ENCODE measurements at places on chromosomes 4 and X.

GRCh38 chr4:120472447-120473131 is 405.9 kb upstream of the MAD2L1 start:
- no peak for DNase-seq

DNA sequence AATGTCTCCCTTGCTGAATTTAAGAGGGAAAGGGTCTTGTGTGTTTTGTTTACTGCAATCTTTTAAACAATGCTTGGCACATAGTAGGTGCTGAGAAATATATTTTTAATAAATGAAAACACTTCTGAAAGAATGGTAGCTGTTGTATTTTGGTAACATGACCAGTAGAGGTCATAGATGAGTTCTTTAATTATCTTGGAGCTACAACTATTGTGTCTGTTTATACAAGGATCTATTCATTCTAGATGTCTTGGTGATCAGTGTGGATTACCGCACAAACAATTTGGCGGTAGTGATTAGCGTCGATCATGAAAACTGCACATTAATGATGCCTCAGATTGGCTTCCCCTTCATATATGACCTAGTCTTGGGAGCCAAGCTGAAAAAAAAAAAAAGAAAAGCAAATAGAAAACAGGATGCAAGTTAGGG is 21.4 kb upstream of the SCRG1 start:
- DNase-seq: no peak

GRCh38 chr4:148270630-148271029 is 171.6 kb downstream of the NR3C2 start:
- DNase-seq: no peak

DNA sequence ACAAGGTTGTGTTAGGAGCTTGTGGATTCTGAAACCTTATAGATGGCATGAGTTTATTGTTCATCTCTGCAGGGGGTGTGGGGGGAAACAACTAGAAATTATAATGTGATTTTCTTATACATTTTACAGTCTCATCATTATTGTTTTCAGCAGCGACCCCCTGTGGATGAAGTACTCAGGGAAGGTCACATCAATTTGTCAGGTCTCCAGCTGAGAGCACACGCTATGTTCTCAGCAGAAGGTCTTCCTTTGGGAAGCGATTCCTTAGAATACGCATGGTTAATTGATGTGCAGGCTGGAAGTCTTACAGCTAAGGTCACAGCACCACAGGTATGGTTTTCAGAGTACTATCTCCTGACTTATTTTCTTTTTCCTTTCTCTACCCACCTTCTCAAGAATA is 72.2 kb downstream of the BLTP1 start:
- no peak for DNase-seq

- no peak for DNase-seq
Observed at GRCh38 chrX:100477958-100478357, 67.9 kb upstream of the PCDH19 start.

DNA sequence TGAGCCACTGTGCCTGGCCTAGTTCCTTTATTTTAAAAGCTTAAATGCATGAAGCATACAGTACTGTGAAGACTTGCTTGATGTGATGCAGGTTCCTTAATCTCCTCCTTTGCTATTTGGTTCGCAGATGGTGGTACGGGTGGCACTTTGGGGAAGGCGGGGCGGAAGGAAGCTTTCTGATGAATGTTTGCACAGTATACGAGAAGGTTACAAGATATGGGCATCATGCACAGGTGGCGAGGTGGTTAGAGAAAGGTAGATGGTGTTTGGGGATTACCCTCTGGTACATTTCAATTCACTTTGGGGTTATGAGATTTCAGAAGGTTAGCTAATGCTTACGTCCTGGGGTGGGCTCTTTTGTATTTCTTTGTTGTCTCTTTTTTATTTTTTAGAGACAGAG is 17.2 kb downstream of the RHOH start:
- no peak for DNase-seq

DNA sequence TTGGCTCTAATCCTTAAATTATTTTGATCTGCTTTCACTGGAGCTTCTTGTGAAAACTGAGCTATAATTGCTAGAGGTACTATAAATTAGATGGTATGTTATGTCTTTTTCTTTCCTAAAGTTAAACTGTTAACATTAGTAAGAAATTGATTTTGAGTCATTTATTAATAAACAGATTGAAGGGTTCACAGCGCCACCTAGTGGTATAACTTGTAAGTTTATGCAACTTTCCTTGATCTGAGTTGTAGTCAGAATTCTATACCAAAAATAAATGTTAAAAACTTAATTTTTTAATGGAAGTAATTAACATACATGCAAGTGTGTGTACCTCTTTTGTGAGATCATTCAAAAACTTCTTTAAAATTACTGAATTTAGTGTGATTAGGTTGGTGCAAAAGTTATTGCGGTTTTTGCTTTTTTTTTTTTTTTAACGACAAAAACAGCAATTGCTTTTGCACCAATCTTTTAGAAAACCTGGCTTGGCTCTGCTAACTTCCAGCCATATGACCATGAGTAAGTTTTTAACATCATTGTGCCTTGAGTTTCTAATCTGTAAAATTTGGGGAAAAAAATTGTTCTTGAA is 151.5 kb downstream of the CENPC start:
- DNase-seq: no peak

- no peak for DNase-seq
Observed at GRCh38 chrX:134443020-134443419, 16.9 kb upstream of the HPRT1 start.
